MG63 (cell line): ENCODE measurements at places on chromosomes 3 and 15. TPM values are rescaled to one million over a fixed set of nuclear protein-coding genes. Genes with fewer than 3 reads are reported as not detected.

GRCh38 chr3:142615171-142615570, 19.0 kb downstream of the PLS1 start:
- no peak for DNase-seq

The SLC27A2 gene
- 0.03 TPM in 1 of 2 replicates, not detected in the other for total RNA-seq

DNA sequence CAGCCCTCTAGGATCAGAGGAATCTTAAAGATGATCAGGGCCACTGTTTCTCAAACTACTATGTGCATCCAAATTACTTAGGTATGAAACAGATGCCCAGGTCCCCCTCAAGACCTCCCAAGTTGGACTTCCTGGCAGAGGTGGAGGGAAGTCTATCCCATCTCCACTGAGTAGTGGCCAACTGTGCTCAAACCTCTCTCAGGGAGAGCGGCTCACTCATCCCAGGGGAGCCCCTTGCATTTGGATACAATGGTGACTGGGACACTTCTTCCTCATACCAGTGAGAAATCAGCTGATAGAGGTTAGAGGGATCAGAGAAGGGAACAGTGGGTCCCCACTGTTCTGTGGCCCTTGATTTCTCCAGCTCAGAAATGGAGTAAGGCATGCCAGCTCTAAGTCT, 8.7 kb upstream of the WNT7A start:
- DNase-seq, result no peak

The ULK4 gene
- 0.79 and 3.6 TPM in 2 replicates for total RNA-seq

The CNOT10 gene
- 14.1 and 17.9 TPM in 2 replicates for total RNA-seq

DNA sequence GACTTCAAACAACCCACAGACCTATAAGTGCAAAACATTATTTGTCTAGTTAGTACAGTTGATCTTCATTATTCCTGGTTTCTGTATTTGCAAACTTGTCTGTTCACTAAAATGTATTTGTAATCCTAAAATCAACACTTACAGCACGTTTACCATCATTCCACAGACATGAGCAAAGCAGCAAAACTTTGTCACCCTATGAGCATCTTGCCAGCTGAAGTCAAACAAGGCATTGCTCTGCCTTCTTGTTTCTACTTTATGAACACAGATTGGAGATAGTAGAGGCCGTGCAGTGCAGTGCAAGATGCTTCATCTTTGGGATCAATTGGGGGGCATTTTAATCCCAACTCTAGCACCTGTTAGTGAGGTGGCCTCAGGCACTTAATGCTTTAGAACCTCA, 202.1 kb downstream of the NLGN1 start:
- peak; percentile 64 for DNase-seq

The GOLGA6D gene
- not detected in 2 replicates for total RNA-seq
